ENCODE measurements at places on chromosomes 16 and 17.

- DNase-seq: no peak
These were observed 165.1 kb downstream of the PHKB start for GRCh38 chr16:47626246-47626645.

DNA sequence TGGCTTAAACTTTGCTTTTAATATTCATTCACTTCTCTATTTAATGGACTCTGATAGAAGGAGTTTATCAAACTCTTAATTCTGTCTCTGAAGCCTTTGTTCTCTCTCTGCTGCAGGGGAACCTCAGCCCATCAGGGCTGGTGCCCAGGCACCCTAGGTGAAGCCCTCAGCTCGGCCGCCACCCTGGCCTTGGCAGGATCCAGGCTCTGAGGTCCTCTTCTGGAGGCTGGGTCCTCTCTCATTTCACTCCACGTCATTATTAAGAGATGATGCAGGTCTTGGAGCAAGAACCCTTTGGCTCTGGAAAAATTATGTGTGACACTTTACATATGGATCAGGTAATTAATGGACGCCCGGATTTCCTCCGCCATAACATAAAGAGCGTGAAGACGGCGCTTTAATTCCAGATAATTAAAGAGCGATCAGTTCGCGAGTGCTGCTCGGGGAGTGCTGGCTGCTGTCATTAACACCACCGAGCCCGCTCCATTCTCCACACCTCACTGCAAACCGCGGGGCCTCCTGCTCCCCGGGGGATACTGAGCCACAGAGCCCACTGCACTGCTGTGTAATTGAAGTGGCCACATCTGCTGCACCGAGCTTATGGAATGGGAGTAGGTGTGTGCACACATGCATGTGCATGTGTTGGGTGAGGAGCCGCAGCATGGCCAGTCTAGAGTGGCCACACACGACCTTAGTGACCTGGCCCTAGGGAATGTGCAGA lies 259.4 kb upstream of the TNRC6C start:
- DNase-seq: no peak

GRCh38 chr16:3058139-3059030 lies 7.1 kb upstream of the IL32 start:
- no peak for DNase-seq

- no peak for DNase-seq
These were observed 178.8 kb downstream of the RAB11FIP4 start for GRCh38 chr17:31570231-31570630.

- peak; percentile 71 for DNase-seq
These were observed 23.6 kb upstream of the FZD2 start for GRCh38 chr17:44533533-44534246.

DNA sequence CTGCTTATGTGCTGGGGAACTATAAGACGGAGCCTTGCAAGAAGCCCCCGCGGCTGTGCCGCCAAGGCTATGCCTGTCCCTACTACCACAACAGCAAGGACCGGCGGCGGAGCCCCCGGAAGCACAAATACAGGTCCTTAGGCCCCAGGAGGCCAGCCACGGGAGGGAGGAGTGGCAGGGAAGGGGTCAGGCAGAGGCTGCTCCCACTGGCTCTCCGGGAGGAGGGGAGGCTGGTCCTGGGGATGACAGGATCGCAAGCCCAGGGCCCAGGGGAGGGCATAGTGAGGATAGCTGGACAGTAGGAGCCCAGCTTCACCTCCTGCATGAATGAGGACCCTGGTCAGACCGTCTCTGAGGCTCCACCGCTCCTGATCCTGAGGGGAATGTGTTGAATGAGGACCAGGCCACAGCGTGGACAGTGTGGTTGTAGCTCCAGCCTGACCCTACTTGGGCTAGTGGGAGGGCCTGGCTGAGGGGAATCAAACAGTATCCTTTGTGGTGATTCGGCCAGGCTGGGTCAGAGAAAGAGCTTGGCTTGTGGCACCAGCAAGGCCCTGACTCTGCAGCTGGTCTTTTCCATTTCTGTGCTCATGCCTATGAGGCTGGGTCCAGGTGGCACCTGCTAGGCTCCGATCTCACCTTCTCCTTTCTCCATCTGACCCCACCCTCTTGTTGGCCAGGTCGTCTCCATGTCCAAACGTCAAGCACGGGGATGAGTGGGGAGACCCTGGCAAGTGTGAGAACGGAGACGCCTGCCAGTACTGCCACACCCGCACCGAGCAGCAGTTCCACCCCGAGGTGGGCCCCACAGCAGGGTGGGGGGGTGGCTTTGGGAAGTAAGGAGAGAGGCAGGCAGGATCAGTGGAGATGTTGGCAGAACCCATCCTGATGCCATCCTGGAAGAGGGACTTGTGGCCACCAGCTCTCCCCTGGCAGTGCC lies 28.7 kb downstream of the UNK start:
- no peak for DNase-seq

DNA sequence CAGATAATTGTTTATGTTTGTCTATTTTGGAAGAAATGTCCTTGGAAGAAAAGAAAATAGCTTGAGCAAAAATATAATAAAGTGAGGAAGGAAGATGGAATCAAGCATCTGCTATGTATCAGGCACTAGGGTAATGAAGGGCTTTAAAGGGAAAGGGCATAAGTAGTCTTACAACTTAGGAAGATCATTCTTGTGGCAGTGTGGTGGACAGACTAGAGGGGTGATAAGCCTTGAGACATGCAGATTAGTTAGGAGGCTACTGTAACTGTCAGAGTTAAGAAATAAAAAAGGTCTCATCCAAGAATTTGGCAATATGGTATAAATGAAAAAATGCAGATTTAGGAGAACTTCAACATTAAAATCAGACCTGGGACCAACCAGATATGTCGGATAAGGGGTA lies 14.9 kb downstream of the FAM222B start:
- DNase-seq: no peak

GRCh38 chr17:56185491-56186221 lies 32.4 kb downstream of the ANKFN1 start:
- no peak for DNase-seq

DNA sequence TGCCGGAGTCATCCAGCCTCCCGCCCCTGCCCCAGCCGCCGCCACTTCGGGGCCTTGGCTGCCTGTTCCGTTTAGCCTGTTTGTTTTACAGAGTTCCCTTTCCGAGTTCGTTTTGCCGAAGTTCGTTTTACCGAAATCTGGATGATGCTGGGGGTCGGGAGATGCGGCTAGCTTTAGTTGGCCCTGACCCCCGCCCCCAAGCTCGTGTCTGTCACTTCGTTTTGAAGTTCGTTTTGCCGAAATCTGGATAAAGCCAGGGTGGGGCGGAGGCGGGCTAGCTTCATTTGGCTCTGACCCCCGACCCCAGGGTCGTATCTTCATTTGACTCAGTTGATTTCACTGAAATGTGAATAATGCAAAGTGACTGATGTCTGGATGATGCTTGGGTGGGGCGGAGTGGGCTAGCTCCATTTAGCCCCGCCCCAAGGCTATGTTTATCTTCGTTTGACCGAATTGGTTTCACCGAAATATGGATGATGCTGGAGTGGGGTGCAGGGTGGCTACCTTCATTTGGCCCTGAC lies 591 bp downstream of the PSMD7 start:
- DNase-seq: peak; percentile 67

DNA sequence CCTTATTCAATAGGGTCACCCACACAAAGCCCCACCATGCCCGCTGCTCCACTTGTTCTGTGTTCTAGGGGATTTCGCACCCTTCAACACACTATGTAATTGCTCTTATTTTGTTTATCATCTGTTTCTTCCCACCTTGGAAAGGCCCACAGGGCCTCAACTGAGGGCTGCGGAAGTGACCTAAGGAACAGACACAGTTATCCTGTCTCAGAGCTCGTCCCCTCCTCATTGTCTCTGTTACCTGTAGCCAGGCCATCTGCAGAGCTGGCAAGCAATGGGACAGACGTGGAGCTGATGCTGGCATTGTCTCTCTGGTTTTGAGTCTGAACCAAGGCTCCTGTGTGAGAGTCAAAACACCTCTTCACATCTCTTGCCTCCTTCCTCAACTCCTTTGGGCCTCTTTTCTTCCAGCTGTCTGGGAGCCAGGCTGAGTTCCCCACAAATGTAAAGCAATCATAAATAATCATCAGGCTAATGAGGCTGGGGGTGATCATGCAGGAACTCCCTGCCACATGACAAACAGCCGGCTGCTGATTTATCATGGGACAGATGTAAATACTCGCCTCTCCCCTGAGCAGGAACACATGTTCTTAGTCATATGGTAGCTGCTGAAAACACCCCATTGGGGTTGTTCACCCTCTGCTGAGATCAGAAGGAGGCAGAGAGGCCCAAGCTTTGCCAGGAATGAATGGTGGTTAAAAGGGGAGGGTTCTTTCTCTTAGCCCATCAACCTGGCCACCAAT lies 71.9 kb downstream of the AXIN2 start:
- DNase-seq: no peak

GRCh38 chr17:41008811-41009210 lies at the start of gene KRTAP3-1:
TSS of gene KRTAP3-1 (minus strand) at chr17:41009128. CDS start at chr17:41009074, 54 bp downstream.
- DNase-seq: no peak

DNA sequence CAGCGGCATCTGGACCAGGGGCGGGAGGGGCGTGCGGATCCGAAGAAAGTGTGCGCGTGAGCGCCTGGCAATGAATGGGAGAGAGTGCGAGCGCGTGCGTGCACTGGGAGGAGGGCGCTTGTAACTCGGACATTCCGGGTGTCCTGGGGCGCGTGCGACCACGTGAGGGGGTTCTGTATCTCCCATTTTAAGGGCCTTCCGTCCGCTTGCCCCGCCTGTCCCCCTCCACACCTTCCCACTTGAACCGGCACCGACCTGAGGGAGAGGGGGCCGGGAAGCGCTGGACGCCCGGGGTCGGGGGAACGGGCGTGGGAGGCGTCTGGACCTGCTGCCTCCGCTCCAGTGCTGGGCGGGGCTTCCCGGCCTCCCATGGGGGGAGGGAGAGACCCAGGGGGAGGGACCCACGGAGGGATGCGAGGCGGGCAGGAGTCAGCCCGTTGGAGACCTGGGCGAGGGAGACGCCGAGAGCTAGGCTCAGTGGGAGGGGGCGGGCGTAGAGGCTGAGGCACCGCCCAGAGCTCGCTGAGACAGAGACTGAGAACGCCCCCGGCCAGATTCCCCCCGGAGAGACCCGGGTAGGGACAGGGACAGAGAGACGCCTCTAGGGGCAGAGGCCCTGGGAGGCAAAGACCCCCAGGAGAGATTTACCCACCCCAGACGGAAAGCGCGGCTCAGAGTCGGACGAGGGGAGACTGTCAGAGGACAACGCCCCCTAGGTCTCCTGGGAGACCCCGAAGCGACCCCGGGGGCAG lies at the start of gene KREMEN2:
TSS of gene KREMEN2 (plus strand) at position 553 of the 752 bp plus-strand sequence. CDS start 246 bp downstream, outside the sequence.
- no peak for DNase-seq

DNA sequence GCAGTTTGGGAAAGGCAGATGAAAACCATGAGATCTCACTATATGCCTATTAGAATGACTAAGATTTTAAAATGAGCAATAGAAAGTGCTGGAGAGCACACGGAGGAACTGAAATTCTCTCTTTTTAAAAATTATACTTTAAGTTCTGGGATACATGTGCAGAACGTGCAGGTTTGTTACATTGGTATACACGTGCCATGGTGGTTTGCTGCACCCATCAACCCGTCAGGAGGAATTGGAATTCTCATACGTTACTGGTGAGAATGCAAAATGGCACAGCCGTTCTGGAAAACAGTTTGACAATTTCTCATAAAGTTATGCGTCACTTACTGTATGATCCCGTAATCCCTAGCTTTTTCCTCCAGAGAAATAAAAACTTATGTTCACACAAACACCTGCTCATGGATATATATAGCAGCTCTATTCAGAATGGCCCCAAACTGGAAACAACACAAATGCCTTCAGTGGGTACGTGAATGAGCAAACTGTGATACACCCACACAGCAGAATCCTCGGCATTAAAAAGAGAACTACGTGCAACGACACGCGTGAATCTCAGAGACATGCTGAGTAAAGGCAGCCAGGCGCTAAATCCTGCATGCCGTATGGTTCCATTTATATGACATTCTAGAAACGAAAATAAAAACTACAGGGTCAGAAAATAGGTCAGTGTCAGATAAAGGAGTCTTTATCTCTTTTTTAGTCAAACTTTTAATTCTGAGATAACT lies 11.8 kb downstream of the PIK3R6 start:
- no peak for DNase-seq

- DNase-seq: peak; percentile 59
These were observed 892 bp downstream of the ABCC1 start for GRCh38 chr16:15950161-15950854.

DNA sequence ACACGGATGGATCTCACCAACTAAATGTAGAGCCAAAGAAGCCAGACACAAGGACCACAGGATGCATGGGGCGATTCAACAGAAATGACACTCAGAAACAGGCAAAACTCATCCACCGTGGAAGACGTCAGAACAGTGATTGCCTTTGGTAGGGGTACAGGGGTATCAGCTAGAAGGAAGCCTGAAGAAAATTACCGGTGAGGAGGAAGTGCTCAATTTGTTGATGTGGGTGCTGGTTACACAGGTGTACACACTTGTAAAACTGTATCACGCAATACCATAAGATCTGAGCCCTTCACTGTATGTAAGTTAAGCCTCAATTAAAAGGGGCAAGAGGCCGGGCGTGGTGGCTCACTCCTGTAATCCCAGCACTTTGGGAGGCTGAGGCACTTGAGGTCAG lies 226.1 kb downstream of the C16orf78 start:
- DNase-seq: no peak

DNA sequence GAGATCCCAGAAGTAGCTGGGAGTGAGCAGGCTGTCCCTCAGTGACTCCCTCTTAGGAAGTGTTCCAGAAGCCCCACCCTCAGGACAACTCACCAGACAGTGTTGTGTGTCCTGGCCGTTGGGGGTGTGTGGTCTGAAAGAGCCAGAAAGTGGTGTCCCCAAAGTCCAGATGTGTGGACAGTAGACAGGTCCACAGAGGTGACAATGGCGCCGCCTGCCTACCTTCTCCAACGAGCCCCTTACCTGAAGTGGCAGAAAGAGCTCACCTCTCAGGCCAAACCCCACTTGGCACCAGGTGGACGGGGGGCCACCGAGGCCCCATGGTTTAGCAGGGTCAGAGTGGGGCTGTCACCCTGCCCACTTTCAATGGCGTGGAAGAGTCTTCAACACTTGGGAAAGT lies 19.9 kb downstream of the C17orf100 start:
- DNase-seq: no peak

- no peak for DNase-seq
These were observed 16.0 kb downstream of the SOX8 start for GRCh38 chr16:997440-998051.

GRCh38 chr17:82802075-82802780 lies 37.6 kb downstream of the ZNF750 start:
- no peak for DNase-seq

DNA sequence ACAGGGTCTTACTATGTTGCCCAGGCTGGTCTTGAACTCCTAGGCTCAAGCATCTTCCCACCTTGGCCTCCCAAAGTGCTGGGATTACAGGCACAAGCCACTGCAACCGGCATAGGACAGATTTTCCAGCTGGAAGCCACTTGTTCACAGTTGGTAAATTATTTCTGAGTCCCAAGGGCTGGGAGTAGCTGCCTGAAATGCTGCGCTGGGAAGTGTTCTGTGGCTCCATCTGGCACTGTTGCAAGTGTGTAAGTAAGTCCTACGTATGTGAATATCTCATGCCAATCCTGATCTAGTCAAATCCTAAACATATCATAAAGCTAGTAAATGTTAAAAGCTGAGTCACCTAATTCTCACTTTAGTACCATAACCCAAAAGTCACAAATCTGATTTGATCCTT lies 48.1 kb downstream of the YWHAE start:
- DNase-seq: no peak

Data from T-helper 2 cell (primary cell).